Renal cortex interstitium (tissue), 15 donors: ENCODE measurements at places on chromosomes 12 and 14. TPM values are rescaled to one million over a fixed set of nuclear protein-coding genes. Genes with fewer than 3 reads are reported as not detected.

GRCh38 chr14:31479027-31479426 lies 8.8 kb downstream of the GPR33 start:
- DNase-seq, result no peak

- DNase-seq, result no peak
Observed at GRCh38 chr12:6765048-6765633, 1.0 kb upstream of the PTMS start.

GRCh38 chr12:42968426-42968825 lies 378.9 kb upstream of the PRICKLE1 start:
- DNase-seq, result no peak

DNA sequence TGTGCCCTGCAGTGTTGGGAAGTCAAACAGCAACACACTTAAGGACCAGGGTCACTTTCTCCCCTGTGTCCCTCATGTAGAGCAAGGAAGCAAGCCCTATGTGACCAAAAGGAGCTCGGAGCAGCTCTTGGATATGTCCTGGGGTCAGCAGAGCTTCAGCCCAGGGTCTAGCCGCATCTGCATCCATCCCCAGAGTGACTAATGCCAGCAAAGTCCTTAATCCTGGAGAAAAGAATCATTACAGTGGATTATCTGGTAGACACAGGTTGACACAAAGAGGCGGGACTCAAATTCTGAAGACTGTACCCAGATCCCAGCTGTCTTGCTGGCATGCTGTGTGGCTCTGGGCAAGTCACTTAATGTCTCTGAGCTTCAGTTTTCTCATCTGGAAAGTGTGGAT lies 239.1 kb upstream of the PWP1 start:
- DNase-seq, result no peak

- no peak for DNase-seq
Observed at GRCh38 chr14:102094101-102094500, 7.3 kb upstream of the HSP90AA1 start.

DNA sequence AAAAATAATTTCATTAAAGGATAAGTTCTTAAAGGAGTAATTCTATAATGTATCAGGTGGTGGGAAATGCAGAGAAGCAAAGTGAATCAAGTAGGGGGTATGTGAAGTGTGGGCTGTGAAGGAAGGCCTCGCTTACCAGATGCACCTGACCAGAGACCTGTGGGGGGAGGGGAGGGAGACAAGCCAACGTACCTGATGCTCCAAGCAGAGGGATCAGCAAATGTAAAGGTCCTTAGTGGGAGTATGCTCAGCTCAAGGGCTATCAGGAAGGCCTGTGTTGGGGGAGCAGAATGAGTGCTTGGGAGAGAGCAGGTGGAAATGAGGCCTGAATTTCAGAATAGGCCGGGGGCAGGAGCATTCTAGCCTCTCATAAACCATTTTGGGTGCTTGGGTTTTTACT lies 57.1 kb downstream of the ANO4 start:
- DNase-seq, result no peak

DNA sequence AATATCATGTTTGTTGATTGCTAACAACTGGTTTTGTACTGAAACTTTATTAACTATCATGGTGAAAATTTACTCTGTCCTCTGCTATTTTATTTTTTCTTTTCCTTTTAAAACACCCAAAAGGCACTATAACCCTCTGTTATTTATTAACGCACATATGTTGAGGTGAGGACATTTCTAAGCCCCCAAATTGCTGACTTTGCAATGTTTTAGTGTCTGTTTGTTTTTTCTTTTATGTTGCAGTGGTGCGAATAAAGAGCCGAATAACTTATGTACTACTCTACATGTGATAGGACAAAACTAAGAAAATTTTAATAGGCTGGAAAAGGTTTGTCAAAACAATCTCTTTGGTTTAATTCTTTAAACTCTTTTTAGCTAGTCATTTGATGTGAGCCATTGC lies 24.5 kb upstream of the PAWR start:
- DNase-seq, result no peak

- no peak for DNase-seq
Observed at GRCh38 chr14:21626491-21627230, 8.1 kb downstream of the OR10G2 start.

DNA sequence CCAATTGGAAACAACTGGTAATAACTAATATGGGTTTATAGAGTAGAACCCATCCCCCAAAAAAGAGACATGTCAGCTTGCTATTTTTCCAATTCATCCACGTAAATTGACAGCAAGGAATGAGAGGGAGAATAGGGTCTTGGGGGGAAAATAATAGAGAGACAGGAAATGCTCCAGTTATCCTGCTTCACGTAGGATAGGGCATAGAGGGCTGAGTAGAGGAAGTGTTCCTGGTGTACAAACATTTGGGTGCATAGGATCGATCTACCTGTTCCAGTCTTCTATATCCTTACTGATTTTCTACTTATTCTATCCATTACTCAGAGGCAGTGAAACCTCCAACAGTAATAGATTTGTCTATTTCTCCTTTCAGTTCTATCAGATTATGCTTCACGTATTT lies 49.6 kb upstream of the COL2A1 start:
- no peak for DNase-seq

- DNase-seq, result no peak
Observed at GRCh38 chr12:124431971-124432370, 135.4 kb downstream of the NCOR2 start.

Gene RPS6KL1
- polyA plus RNA-seq, result 0.79 TPM

DNA sequence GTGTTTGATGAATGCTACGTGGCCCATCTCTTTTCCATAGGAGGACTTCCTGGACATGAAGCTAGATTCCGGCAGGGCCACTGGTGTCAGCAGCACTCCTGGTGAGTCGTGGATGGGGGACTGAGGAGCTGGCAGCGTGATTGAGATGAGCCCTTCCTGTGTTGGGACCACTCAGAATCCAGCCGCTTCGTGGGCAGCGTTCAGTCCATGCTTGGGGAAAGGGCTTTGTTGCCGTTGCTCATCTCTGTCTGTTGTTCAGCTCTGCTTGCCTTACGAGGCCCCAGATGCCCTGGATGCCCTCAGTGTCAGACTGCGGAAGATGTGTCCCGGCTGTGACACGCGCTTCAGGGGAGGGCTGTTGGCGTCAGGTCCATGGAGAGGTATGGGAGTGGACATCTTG lies 127.1 kb upstream of the RTL1 start:
- no peak for DNase-seq

DNA sequence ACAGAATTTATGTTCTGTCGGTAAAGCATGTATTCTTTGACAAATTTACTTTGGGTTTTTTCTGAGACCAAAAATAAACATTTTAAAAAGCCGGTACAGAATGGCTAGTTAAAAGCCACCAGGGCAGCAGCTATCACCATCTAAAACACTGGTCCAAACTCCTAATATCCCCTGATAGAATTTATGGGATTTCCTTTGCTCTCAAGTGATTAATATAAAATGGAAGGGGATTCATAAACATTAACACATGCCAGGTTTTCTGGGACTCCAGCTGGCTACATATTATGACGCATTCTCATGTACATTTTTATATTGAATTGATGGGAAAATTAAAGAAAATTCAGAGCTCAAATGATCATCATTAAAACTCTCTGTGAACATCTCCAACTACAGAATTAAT lies 640.8 kb downstream of the C12orf50 start:
- DNase-seq, result no peak

Gene ASIC1
- 5.3 TPM for polyA plus RNA-seq

GRCh38 chr14:70663707-70664179 lies 22.0 kb downstream of the TTC9 start:
- no peak for DNase-seq

GRCh38 chr14:24895243-24895583 lies 154.7 kb downstream of the STXBP6 start:
- no peak for DNase-seq

DNA sequence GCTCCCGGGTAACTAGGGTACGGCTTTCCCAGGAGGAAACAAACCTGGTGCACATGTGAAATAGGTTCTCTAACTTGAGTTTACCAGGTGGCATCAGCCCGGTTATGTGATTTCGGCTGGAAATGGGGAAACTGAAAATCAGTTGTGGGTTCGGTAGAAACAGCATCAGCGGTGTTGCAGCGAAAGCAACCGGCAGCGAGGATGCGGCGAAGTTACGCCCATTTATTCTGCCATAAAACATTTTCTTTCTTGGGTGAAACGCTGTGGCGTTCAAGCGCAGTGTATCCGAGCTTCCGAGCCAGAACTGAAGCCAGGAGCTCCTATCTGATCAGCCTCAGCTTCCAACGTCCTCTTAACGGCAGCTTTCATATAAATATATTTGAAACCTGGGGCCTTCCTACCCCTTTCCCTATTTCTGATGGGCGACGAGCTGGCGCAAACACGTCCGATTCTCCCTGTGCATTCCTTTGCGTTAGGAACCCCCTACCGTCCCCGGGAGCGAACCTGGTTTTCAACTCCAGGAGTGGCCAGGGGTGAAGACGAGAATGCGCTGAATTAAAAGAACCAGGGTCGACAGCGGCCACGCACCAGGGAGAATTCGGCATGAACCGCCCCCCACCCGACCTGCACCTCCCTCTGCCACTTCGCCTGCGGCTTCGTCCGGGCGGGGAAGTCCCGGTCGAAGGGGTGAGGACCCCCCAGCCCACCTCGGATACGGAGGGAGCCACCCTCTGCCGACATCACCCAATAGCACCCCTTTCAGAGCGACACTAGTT lies 1.6 kb downstream of the DPF3 start:
- no peak for DNase-seq

- no peak for DNase-seq
Observed at GRCh38 chr14:30159374-30159773, 231.7 kb upstream of the PRKD1 start.

Gene CCDC196
- 0.12 TPM for polyA plus RNA-seq

Gene FSCB
- not detected for polyA plus RNA-seq

GRCh38 chr14:94748667-94749347 lies 21.1 kb downstream of the GSC start:
- no peak for DNase-seq

Gene EPS8
- 69.1 TPM for polyA plus RNA-seq

GRCh38 chr14:81172353-81172752 lies 48.4 kb downstream of the GTF2A1 start:
- no peak for DNase-seq

- no peak for DNase-seq
Observed at GRCh38 chr12:5230156-5230555, 186.5 kb downstream of the KCNA5 start.

GRCh38 chr12:116384691-116385485 lies 107.4 kb upstream of the MED13L start:
- DNase-seq, result no peak

Gene SPIC
- not detected for polyA plus RNA-seq

- DNase-seq, result no peak
Observed at GRCh38 chr12:97313471-97314190, 149.0 kb upstream of the RMST start.

DNA sequence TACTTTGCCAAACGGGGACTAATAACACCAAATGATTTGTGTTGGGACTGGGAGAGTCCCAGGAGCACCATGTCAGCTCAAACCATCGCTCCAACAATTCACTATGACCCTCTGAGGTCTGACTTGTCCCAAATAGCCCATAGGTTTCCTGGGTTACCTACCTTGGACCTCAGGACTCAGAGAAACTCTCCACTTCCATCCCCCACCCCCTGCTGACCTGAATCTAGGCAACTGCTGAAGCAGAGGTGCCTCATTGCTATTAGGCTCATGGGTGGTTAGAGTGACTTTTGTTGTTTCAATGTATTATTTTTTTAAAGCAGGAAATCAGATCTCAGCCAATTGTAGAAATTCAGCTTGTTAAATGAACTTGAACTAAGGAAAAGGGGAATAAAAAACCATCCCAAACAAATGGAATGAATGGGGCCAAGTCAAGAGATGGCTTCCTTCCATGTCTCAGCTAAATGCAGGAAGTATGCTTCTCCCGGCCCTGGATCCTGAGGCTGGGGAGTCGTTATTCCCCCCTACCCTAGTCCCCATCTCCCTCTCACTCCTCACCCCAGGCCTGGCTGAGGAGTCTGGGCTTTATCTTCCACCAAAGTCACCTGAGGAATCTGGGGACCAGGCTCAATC lies 80.9 kb upstream of the SLC24A4 start:
- no peak for DNase-seq

- no peak for DNase-seq
Observed at GRCh38 chr14:65329911-65330310, 82.6 kb upstream of the FUT8 start.

DNA sequence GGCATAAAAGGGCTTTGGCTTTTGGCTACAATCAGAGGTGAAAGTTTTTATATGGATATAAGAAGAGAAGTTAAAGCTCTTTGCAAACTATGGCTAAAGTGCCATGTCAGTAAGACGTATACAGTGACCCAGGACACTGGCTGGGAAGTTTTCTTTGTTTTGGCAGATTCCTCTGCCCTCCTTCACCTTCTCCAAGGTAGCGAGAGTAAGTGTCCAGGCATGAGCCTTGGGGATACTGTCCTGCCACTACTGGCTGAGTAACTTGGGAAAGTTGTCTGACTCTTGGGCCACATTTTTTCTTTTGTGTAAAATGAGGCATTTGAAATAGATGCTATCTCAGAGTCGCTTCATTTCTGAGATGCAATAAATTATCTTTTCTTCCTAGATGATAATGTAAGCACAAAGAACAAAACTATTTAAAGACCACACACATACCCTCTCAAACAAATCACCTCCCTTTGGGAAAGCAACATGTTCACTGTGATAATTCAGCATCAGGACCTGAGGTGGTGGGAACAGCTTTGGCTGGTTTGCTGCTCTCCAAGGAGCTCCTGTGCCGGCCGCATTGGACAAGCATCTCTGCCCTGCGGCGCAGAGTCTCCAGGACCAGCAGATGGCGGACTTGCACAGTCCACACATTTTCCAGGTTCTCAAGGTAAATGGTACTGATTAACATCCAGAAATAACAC lies 106.3 kb downstream of the PTCSC3 start:
- DNase-seq, result peak; percentile 61

Gene BCL11B
- 2.5 TPM for polyA plus RNA-seq

GRCh38 chr12:77795699-77796098 lies 35.0 kb upstream of the NAV3 start:
- DNase-seq, result no peak

DNA sequence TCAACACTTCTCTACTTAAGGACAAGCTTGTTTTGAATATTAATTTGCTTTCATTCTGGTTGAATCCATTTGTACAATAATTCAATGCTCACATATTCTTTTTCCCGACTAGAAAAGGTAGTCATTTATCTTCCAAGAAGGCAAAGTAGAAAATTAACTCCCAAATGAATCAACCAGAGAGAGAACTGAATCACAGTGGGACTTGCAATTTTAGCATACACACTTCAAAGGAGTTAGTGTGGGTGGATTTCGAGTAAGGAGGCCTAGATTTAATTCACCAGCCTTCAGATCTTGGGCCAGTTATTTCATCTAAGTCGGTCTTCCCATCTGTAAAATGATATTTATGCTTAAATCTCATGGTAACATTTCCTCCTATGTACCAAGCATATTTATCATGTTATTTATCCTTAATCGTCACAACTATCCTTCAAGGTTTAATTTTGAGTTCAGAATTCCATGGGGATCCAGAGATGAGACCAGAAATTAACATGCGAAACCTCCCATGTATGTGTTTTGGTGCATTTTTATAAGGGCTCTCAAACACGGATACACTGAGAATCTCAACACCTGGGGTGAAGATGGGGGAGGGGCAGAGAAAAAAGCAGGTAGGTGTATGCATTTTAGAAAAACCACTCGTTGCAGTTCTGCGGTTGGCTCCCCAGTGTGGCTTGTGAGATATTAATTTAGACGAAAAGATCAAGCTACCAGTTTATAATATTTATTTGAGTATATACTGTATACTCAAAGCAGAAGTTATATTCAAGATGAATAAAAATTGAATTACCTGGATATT lies 38.9 kb upstream of the IL22 start:
- DNase-seq, result no peak

Gene WDR20
- 30.4 TPM for polyA plus RNA-seq

Gene ACOT4
- polyA plus RNA-seq, result 3.5 TPM
